ENCODE measurements at places on chromosomes 5 and 9.

DNA sequence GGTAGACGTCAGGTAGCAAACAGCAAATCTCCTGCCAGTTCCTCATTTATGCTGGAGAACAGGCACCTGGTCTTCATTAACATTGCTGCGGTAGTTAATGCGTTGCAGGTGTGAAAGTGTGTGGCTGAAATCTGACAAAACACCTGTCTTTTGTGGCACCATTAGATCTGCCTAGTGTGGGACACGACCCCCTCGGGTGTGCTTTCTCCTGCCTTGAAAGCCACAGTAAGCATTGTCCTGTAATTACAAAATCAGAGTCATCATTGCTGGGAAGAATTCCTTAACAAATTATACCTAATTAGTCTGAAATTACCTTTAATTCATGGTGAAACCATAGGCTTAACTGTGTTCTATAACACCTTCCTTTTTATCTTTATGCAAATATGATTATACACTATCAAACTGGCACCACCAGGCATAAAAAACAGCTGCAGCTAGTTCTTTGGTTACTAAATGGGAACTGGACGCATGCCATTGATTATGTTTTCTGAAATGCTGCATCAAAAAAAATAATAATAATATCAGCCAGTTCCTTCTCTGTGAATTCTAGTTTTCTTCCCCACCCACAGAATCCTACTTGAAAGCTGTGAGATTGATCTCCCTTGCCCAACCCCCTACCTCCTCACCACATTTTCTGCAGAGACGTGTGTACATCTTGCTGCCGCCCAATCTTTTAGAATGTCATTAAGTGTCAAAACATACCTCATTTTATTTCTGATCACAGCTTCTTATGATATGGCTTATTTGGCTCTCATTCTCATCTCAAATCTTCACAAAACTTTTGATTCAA is 374.0 kb downstream of the NFIB start:
- no peak overlapping the region for H3K4me3 ChIP-seq
- no peak for DNase-seq
- H3K36me3 ChIP-seq: no peaks in the 10 kb centered on the region
- H3K4me1 ChIP-seq: no peaks in the 10 kb centered on the region

- H3K27me3 ChIP-seq: no peaks in the 10 kb centered on the region
- H3K36me3 ChIP-seq: no peaks in the 10 kb centered on the region
- no peak for DNase-seq
- H3K4me1 ChIP-seq: no peaks in the 10 kb centered on the region
- H3K27ac ChIP-seq: no peak overlapping the region
- H3K4me3 ChIP-seq: no peak overlapping the region
These were observed 49.0 kb downstream of the SGCD start for GRCh38 chr5:156375895-156376495.

GRCh38 chr9:69380811-69381210 is 55.8 kb downstream of the ENTREP1 start:
- no peak overlapping the region for H3K27ac ChIP-seq
- no peak for DNase-seq
- H3K4me3 ChIP-seq: no peak overlapping the region
- no peaks in the 10 kb centered on the region for H3K27me3 ChIP-seq
- no peaks in the 10 kb centered on the region for H3K36me3 ChIP-seq

- H3K4me1 ChIP-seq: peaks cover 21% of the 10 kb centered on the region
- peak overlapping the region; percentile 52 for H3K27ac ChIP-seq
These were observed 2.0 kb upstream of the PFN3 start for GRCh38 chr5:177402271-177403043.

- no peaks in the 10 kb centered on the region for H3K4me1 ChIP-seq
- no peak overlapping the region for H3K27ac ChIP-seq
- DNase-seq: no peak
- H3K27me3 ChIP-seq: no peaks in the 10 kb centered on the region
- H3K36me3 ChIP-seq: no peaks in the 10 kb centered on the region
- no peak overlapping the region for H3K4me3 ChIP-seq
These were observed 36.3 kb downstream of the PLPP1 start for GRCh38 chr5:55498457-55498856.

GRCh38 chr5:43190755-43191603 is 1.0 kb upstream of the NIM1K start:
- no peaks in the 10 kb centered on the region for H3K27me3 ChIP-seq
- peak overlapping the region; percentile 61 for H3K4me3 ChIP-seq
- DNase-seq: no peak
- H3K36me3 ChIP-seq: no peaks in the 10 kb centered on the region
- H3K4me1 ChIP-seq: peaks cover 6% of the 10 kb centered on the region

DNA sequence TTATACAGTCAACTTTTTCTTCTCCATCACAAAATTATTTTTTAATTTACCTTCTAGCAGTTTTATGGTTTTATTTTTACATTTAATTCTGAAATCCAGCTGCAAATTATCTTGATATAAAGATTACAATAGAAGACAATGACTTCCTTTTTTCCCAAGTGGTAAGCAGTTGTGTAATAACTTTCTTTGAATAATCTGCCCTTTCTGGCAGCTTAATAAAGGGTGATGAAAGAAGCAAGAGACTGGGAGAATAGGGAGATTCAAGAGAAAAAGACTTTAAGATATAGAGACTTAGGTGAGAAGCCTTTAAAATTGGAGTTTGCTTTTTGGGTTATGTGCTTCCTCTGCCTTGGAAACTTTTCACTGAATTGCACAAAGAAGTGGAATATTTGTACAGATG is 100.4 kb upstream of the FREM1 start:
- no peak overlapping the region for H3K27ac ChIP-seq
- H3K4me3 ChIP-seq: no peak overlapping the region
- no peaks in the 10 kb centered on the region for H3K27me3 ChIP-seq
- H3K4me1 ChIP-seq: no peaks in the 10 kb centered on the region

DNA sequence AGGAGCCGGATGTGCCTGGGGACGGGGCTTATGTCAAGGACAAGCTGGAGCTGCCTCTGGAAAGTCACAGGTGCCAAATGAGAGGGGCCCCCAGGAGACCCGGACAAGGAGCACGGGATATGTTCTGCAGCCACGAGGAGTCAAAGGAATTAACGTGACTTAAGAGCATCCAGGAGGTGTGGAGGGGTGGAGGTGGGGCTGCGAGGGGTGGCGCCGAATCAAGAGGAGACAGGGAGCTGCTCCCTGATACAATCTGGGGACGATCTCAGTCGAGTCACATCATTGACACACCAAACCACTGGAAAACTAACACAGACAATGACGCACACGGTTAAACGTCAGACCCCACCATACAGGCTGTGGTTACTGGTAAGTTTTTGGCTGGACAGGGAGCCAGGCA is 10.4 kb downstream of the CCDC127 start:
- no peak overlapping the region for H3K4me3 ChIP-seq
- DNase-seq: no peak
- H3K4me1 ChIP-seq: no peaks in the 10 kb centered on the region
- H3K27ac ChIP-seq: no peak overlapping the region

- H3K36me3 ChIP-seq: no peaks in the 10 kb centered on the region
- no peaks in the 10 kb centered on the region for H3K27me3 ChIP-seq
- H3K4me3 ChIP-seq: no peak overlapping the region
- H3K27ac ChIP-seq: no peak overlapping the region
- no peak for DNase-seq
These were observed 387.7 kb downstream of the KDM4C start for GRCh38 chr9:7145361-7146069.

DNA sequence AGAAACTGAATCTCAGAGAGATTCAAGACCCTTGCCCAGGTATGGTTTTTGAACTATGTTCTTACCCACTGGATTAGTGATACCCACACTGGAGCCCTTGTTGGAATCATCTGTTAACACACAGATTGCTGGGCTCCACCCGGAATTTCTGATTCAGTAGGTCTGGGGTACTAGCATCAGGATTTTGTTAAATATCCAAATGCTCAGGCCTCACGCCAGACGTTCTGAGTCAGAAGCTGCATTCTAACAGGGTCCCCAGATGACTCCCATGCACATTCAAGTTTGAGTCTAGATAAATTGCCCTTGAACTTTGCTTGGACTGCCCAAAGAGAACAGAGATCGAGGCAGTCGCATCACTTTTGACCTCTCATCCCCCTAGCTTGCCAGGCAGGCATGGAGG is 182.0 kb upstream of the WWC1 start:
- H3K36me3 ChIP-seq: no peaks in the 10 kb centered on the region
- H3K27me3 ChIP-seq: no peaks in the 10 kb centered on the region
- DNase-seq: no peak
- H3K4me1 ChIP-seq: no peaks in the 10 kb centered on the region

DNA sequence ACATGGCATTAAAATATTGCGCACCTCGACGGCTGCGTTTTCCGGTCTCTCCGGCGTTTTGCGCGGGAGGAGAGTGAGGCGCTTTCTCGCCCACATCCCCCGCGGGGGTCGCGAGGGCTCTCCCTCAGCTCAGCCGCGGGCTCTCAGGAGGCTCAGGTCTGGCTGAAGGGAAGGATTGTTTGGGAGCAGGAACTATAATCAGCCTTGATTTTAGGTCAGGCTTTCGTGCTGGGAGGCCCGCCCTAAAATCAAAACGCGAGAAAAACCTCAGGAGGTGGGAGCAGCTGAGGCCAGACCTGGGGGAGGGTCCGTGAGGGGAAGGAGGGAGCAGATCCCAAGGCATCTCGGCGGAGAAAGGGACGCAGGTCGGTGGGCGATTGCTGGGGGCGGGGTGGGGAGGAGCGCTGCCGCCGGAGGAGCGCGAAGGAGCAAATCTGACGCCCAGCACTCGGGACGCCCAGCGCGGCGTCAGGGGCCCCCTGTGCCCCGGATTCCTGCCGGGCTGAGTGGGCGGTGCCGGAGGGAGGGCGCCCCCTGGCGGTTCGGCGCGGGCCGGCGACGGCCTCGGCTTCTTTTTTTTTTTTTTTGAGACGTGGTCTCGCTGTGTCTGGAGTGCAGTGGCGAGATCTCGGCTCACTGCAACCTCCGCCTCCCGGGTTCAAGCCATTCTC is 18.7 kb upstream of the RNF130 start:
- no peaks in the 10 kb centered on the region for H3K27me3 ChIP-seq
- H3K27ac ChIP-seq: peak overlapping the region; percentile 65

GRCh38 chr9:101586651-101587050 is 8.1 kb downstream of the PPP3R2 start:
- H3K36me3 ChIP-seq: no peaks in the 10 kb centered on the region
- H3K27me3 ChIP-seq: no peaks in the 10 kb centered on the region
- no peak overlapping the region for H3K4me3 ChIP-seq
- no peaks in the 10 kb centered on the region for H3K4me1 ChIP-seq
- no peak for DNase-seq
- no peak overlapping the region for H3K27ac ChIP-seq

DNA sequence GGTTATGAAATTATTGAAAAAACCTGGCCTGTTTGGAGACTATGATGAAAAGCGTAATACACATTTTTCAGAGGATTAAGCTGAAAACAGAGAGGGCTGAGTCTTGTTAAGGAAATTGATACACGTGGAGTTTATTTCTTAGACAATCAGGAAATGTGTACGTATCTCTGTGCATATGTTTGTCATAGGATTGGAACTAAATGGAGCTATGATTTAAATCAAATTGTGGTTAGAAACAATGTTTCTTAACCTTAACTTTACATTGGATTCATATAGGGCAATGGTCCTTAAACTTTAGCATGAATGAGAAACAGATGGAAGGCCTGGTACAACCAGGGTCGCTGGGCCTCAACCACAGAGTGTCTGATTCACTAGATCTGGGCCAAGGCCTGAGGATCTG is 451.6 kb downstream of the CDH18 start:
- H3K27me3 ChIP-seq: no peaks in the 10 kb centered on the region
- no peak overlapping the region for H3K4me3 ChIP-seq
- H3K4me1 ChIP-seq: no peaks in the 10 kb centered on the region

DNA sequence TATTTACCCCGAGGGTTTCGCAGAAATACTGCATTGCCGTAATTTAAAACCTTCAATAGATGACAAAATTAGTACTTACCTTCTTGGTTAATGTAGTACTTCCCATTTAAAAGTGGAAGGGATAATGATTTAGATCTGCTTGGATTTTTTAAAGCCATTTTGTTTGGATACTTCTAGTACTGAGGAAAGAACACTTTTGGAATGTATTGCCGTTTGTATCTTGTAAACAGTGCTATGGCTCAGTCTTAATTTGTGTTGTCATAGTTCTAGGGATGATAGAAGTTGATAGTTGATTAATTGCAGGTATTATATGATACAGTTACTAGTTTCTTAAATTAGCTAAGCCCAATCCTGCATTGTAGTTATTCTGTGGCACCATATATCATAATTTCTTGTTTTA is 33.1 kb downstream of the TNPO1 start:
- H3K36me3 ChIP-seq: no peaks in the 10 kb centered on the region
- H3K4me3 ChIP-seq: peak overlapping the region; percentile 94
- no peaks in the 10 kb centered on the region for H3K27me3 ChIP-seq
- H3K4me1 ChIP-seq: no peaks in the 10 kb centered on the region

DNA sequence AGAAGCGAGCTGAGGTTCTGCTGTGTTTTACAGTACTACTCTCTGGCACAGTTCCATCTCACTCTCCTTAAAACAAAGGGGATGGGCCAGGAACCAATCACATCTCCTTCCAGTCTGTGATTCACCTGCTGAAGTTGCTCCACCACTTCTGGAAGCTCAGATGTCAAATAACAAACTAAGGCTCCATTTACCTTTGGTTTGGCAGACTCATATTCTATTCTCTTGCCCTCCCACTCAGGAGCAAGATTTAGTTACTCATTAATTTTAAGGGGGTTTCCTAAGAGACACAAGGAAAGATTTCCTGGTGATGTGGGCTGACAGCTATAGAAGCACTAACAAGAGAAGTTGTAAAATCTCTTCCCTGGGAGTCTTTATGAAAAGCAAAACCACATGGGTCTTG is 37.8 kb upstream of the KIF2A start:
- DNase-seq: no peak
- H3K27ac ChIP-seq: no peak overlapping the region
- no peaks in the 10 kb centered on the region for H3K27me3 ChIP-seq
- no peaks in the 10 kb centered on the region for H3K36me3 ChIP-seq
- H3K4me3 ChIP-seq: no peak overlapping the region

DNA sequence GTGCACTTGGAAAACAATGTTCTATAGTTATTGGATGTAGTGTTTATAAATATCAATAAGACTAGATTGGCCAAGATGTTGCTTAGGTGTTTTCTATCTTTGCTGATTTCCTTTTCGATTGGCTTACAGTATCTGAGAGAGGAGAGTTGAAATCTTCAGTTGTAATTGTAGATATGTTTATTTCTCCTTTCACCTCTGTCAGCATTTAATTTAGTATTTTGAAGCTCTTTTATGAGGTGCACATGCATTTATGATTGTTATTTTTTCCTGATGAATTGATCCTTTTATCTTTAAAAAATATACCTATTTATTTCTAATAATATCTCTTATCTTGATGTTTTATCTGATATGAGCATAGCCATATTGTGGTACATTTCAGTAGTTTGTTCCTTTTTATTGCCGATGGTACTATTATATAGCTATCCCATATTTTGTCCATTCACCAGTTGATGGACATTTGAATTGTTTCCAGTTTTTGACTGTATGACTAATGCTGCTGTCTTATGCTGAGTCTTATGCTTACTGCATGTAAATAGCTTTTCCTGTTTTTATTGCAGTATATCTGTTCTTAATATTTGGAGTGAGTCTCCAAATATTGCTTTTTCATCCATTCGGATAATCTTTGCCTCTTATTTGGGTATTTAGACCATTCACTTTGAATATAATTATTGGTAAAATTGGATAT is 34.7 kb downstream of the ERCC6L2 start:
- no peak overlapping the region for H3K27ac ChIP-seq
- no peak overlapping the region for H3K4me3 ChIP-seq
- H3K4me1 ChIP-seq: no peaks in the 10 kb centered on the region
- no peaks in the 10 kb centered on the region for H3K36me3 ChIP-seq
- H3K27me3 ChIP-seq: no peaks in the 10 kb centered on the region
- no peak for DNase-seq

Measured in Peyer's patch (tissue), 4 donors.